NCI-H446 treated with DMSO at 0.1 percent for 48 hours (cell line): ENCODE measurements at places on chromosomes 1 and 21.

DNA sequence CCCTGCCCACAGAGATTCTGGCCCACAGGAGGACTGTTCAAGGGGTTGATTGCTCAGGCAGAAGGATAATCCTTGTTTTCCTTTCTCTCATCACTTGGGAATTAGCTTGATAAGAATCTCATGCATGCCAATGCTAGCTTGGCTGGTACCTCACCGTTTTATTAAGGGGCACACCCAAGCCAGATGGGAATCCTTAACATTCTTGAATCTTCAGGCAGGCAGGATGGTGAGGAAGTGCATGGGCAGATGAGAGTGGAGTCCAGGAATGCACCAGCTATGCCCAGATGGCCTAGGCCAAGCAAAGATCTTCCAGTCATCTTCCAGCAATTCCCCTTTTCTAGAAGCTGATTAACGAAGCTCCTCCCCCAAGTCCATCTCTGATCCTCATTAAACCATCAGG lies 4.1 kb upstream of the LCE7A start:
- DNase-seq, result no peak

DNA sequence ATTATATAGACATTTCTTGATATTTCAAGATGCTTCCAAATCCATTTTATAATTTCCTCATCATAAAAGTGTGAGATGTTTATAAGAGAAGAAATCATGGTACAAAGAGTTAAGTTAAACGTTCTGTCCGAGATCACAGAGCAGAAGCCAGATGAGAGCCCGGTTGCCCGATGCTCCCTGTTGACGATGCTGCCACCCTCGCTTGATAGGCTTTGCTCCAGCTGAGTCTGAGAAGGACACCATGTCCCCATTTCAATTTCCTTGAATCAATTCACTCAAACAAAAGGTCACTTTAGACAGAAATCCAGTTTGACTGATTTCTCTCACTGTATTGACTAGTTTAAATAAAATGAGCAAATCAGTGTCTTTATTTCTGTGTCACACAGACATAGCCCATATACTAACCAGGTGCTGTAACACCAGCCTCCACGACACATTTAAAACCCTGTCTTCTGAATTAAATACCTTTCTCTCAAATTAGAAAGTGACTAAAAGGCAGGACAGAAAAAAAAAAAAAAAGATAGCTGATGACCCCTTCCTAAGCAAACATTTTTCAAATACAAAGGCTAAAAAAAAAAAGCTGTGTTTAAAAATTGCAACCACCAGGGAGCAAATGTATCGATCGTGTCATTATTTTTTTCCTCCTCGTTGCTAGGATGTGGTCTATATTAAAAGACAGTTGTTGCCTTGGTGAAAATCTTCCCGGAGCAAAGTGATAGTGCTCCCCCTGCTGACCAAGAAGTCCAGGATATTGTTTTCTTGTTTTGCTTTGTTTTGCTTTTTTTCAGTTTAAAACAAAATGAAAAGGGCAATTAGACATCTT lies 35.2 kb downstream of the DNASE2B start:
- DNase-seq, result peak; percentile 73

GRCh38 chr1:158022554-158023312 lies 29.3 kb downstream of the KIRREL1 start:
- no peak for DNase-seq

GRCh38 chr1:86461482-86461881 lies 7.2 kb upstream of the CLCA1 start:
- DNase-seq, result no peak

DNA sequence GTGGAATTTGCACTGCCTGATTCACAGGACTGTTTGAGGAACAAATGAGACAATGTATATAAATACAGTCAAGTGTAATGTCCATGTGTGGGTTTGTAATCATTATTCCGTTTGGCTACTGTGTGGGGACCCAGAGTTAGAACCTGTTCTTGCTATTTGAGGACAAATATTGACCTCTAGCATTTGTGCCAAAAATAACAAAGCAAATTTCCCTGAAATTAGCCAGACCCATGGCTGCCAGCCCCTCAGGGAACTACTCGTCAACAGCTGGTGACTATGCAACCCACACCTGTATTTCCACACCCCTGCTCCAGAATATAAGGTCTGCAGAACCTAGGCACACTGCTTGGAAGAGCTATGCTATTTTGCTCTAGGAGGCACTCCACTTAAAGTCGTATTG lies 70.7 kb downstream of the KCNJ6 start:
- no peak for DNase-seq

DNA sequence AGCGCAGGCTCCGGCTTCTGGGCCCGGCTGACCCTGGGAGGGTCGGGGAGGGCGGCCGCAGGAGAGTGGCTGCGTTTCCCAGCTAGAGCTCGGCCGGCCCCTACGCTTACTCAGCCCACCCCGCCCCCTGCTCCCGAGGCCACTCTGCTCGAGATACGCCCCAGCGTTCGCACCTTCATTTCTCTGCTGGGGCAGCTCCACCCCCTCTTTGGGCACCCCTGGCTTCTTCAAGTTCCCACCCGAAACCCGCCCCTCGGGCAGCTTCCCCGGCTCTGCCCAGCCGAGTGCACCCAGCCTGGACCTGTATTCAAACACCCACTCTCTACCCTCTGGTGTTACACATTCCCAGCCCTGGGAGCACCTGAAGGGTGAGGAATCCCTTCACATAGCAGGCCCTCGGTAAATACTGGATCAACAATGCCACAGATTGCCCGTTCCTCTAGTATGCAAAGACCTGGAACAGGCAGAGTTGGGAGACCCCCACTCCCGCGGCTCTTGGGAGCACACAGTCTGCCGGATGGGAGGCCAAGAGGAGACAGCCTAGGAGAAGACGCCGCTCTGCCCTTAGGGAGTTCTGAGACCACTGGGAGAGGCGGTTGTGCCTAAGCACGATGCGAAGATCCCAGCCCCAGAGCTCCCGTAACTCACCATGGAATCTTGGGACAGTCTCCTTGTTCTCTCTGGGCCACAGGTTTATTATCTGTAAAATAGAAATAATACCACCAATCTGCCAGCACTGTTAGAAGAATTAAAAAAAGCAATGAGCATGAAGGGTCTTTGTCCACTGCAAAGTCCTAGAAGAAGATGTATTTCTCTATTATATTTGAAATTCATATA lies 566 bp upstream of the PAQR7 start:
- DNase-seq, result no peak

GRCh38 chr1:244211559-244211944 lies 160.5 kb downstream of the ZBTB18 start:
- peak; percentile 43 for DNase-seq

DNA sequence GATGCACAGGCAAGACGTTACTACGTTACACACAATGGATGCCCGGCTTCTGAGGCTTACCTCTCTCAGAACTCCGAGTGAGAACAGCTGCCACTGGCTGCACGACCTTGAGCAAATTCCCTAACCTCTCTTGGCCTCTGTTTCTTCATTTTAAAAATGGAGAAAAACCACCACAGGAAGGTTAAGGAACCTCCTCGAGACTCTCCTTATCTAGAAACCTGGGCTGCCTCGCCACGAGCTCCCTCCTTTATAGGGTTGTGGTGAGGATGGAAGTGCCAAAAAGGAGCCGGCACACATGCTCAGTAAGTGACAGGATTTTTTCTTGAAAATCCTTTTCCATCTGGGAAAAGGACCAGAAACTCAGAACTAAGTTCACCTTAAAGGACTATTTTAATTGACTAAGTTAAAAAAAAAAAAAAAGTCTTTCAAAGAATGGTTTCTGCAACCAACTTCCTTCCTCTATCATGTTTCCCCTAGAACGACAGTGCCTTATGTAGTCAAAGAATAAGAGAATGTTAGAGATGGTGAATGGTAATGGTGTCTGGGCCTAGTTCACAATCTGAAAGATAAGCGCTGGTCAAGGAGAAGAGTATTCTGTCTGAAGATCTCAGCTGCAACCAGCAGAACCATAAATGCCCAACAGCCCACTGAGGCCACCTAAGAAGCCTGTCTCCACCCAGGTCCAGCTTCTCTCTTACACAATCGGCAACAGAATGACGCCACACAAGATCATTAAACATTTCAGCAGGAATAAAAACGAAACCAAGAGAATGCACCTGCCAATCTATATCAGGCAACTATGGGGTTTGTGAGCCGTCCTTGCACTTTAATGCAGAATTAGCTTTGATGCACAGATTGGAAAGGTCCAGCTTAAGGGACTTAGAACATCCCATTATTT lies 64.9 kb downstream of the SLC45A1 start:
- DNase-seq, result no peak

DNA sequence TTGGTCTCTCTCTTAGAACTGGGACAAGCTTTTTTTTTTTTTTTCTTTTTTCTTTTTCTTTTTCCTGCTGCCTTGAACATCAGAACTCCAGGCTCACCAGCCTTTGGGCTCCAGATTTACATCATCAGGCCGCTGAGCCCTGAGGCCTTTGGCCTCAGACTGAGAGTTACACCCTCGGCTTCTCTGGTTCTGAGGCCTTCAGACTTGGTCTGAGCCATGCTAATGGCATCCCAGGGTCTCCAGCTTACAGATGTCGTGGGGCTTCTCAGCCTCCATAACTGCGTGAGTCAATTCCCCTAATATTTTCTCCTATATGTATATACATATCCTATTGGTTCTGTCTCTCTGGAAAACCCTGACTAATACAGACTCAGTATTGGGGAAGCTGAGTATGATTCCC lies 36.5 kb upstream of the RC3H1 start:
- no peak for DNase-seq

GRCh38 chr1:185112356-185112755 lies 44.4 kb downstream of the TRMT1L start:
- DNase-seq, result no peak

GRCh38 chr1:90122654-90123340 lies 127.9 kb downstream of the ZNF326 start:
- DNase-seq, result peak; percentile 98

DNA sequence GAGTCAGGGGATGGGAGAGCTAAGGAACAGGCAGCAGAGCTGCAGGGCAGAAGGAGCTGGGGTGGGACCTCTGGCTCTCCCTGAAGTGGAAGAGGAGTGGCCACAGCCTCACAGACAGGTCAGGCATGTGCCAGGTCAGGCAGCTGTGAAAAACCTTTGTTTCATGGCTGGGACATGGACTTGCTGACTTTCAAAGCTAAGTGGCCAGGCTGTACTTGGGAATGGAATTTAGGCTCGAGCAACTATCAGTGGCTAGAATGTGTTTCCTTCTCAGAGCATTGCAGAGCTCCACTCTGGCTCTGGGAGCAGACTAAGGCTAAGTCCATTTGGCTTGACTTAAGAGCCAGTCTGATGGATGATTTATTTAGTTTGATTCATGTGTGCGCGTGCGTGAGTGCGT lies 385.1 kb downstream of the LMX1A start:
- no peak for DNase-seq

GRCh38 chr1:203690730-203691129 lies 64.1 kb downstream of the ATP2B4 start:
- DNase-seq, result no peak

DNA sequence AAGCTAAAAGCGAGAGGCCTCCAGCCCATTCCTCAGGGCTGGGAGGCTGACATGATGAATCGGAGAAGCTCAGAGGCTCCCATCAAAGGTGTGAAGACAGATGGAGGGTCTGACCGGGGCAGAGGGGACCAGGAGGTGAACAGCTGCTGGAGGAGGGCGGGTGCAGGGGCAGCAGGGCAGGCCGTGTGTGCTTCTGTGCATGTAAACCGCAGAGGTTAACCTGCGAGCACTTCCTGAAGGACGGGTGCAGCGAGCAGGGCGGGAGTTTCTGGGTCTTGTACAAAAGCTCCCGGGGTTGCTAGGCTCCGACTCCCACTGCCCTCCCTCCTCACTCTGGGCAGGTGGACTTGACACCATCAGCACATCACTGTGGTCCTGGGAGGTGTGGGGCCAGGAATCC lies 75.2 kb downstream of the PAX7 start:
- no peak for DNase-seq

GRCh38 chr1:170674239-170674638 lies 10.3 kb downstream of the PRRX1 start:
- no peak for DNase-seq

- DNase-seq, result no peak
Measured at GRCh38 chr1:81543764-81544163, 257.0 kb upstream of the ADGRL2 start.

DNA sequence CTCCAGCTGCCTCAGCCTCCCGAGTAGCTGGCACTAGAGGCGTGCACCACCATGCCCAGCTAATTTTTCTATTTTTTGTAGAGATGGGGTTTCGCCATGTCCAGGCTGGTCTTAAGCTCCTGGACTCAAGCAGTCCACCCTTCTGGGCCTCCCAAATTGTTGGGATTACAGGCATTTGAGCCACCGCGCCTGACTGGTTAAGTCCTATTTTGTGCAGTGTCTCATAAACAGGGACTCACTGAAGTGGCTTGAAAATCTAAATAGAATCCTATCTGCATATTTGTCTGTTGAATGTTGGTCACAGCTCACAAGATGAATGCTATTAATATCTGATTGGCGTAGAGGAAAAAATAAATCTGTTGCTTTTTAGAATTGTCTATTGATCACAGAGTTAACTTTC lies 5.9 kb upstream of the CHAF1B start:
- DNase-seq, result no peak

- DNase-seq, result no peak
Measured at GRCh38 chr1:230753586-230754251, 6.5 kb downstream of the CAPN9 start.

DNA sequence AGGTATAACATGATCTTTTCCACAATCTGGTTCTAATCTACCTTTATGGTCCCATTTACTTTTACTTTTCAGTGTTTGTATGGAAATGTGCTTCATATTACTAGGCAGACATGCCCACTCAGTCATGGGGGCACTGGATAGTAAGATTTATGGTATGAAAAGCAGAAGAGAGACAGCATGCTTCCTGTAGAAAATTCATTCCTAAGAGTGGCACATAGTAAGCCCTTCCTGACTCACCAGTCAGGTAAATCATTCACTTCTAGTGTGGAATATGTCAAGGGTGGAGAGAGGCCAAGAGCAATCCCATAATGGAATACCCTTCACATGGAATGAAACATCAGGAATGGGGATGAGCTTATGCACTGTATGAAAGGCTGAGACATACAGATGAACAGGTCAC lies 49.5 kb upstream of the BCL10 start:
- no peak for DNase-seq

- no peak for DNase-seq
Measured at GRCh38 chr1:9338397-9339246, 45.9 kb downstream of the SPSB1 start.

DNA sequence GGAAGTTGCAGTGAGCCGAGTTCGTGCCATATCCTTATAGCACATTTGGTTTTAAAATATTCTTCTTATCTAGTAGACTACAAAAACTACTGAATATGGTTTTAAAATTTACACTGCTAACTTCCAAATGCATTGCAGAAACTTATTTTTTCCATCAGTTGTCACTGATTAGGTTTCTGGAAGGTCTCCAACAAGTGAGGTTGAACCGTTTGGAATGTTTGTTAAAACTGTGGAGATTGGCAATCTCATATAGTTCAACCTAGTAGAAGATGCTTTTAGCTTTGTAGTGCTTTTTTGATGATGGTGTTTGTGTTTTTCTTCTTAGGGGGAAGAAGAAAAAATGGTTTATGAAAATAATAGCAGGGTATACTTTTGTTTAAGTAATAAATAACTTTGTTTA lies 12.9 kb downstream of the CENPF start:
- no peak for DNase-seq
